ENCODE measurements at places on chromosomes 12 and 14. TPM values are rescaled to one million over a fixed set of nuclear protein-coding genes. Genes with fewer than 3 reads are reported as not detected.

KRT85 gene
- not detected for total RNA-seq

PPP4R4 gene
- total RNA-seq = under 0.01 TPM

DPPA3 gene
- not detected for total RNA-seq

FOXN3 gene
- 11.0 TPM for total RNA-seq

CGRRF1 gene
- total RNA-seq = 8.4 TPM

SYNDIG1L gene
- total RNA-seq = not detected

CBLN3 gene
- 3.0 TPM for total RNA-seq

DNAJC22 gene
- total RNA-seq = 0.94 TPM

BEGAIN gene
- total RNA-seq = not detected

ABCD2 gene
- total RNA-seq = not detected

IL25 gene
- not detected for total RNA-seq

DHRS4 gene
- total RNA-seq = 58.4 TPM

MYF6 gene
- not detected for total RNA-seq

GPRC5A gene
- 4.9 TPM for total RNA-seq

VWF gene
- total RNA-seq = 1,726 TPM

SYCP3 gene
- total RNA-seq = not detected

GPR132 gene
- total RNA-seq = under 0.01 TPM

HOXC10 gene
- not detected for total RNA-seq

REM2 gene
- total RNA-seq = not detected

EMP1 gene
- total RNA-seq = 95.0 TPM

LRTM2 gene
- not detected for total RNA-seq

RAB3IP gene
- total RNA-seq = 18.8 TPM

MDGA2 gene
- total RNA-seq = not detected

PCED1B gene
- 0.32 TPM for total RNA-seq

ZBTB1 gene
- 60.9 TPM for total RNA-seq

PRICKLE1 gene
- total RNA-seq = 25.9 TPM

IL22 gene
- total RNA-seq = not detected

C12orf50 gene
- not detected for total RNA-seq

GUCY2C gene
- total RNA-seq = not detected

ITGA7 gene
- 0.81 TPM for total RNA-seq

CCDC60 gene
- total RNA-seq = not detected

ALG10 gene
- 5.8 TPM for total RNA-seq

KRT72 gene
- total RNA-seq = not detected

AHNAK2 gene
- total RNA-seq = 35.3 TPM

SLCO1A2 gene
- not detected for total RNA-seq

CMTM5 gene
- total RNA-seq = not detected

PLCZ1 gene
- total RNA-seq = not detected

KRT80 gene
- total RNA-seq = 0.16 TPM
